ENCODE measurements at places on chromosomes 7 and 10.

DNA sequence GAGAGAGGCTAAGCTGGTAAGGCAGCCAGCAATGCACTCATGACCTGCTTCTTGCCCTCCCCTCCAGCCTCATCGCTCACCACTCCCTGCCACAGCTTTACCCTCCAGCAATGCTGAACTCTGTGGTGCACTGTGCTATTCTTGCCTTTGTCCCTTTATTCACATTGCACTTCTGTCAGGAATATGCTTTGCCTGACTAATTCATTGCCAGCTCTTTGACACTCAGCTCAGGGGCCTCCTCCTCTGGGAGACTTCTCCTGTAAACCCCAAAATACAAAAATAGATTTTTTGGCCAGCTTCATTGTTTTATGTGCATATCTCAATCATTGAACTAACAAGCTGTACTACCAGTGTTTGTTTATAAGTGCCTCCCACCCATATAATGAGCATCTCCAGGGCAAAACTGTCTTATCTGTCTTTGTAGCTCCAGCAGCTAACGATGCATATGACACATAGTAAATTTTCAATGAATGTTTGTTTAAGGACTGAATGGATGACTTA, 8.2 kb downstream of the CNNM1 start:
- DNase-seq = no peak

DNA sequence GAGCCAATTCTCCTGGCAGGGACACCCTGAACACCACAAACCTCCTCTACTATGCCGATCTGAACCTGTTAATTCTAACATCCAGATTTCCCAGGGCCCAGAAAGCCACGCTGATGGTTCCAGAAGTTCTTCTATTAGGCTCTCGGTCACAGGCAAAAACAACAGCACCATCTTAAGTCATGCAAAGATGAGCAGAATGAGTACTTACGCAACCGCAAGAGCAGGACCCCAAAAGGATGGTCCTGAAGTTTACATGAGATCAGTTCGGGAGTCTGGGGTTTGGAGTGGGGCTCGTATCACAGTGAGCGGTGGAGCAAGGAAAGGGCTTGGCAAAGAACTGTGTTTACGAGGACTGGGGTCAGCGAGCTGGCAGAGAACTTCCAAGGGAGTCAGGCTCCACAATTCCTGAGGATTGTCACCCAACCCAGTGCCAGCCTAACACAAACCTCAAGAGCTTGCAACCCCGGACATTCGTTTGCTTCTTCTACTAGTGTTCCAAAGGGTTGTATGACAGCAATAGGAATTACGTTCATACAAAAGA, 532.6 kb downstream of the TNS3 start:
- no peak for DNase-seq

- DNase-seq = no peak
Measured at GRCh38 chr7:138750473-138750872, 47.3 kb upstream of the TMEM213 start.

- no peak for DNase-seq
Measured at GRCh38 chr10:63588436-63589167, 67.4 kb downstream of the REEP3 start.

DNA sequence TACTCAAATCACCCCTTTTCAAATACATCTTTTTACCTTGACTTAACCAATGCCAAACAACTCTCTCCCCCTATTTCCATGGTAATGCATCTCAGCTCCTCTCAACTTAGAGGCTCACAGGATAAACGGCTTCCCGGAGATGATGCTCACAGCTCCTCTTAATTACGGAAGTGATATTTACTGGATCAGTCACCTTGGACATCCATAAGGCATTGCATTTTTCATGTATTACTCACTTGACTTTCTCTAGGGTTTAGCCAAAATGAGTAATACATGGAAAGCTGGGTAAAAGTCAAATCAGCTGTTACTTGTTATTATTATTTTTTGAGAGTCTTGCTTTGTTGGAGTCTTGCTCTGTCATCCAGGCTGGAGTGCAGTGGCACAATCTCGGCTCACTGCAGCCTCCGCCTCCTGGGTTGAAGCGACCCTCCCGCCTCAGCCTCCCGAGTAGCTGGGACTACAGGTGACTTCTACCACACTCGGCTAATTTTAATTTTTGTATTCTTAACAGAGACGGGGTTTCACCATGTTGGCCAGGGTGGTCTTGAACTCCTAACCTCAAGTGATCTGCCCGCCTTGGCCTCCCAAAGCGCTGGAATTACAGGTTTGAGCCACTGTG, 73.3 kb upstream of the RHEB start:
- no peak for DNase-seq

DNA sequence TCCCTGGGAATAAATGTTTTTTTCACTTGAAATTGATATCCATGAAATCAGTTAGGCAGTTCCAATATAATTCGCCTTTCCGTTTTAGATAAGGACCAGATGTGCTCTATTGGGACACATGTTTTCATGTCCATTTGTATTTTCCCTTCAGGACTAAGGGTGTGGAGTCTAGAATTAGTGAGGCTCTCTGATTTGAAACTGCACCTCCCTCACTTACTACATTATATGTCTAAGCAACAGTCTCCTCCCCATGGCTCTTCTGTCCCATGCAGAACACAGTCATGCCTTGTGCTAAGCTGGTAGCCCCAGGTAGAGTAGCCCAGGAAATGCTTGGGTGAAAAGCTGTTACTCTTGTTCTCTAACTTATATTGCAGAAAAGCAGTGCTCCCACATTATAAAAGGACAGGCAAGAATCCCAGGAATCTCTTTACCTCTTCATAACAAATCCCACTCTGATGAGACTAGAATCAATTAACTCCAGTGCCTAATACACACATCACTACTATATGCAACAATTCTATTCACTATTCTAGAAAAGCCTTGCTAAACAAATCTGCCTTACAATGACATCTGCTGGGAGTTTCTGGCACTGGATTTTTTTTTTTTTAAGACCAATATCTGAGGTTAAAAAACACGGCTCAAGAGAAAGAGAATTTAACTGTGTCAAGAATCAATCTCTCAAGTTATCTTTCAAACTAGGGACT, 293.9 kb downstream of the SNX13 start:
- no peak for DNase-seq

DNA sequence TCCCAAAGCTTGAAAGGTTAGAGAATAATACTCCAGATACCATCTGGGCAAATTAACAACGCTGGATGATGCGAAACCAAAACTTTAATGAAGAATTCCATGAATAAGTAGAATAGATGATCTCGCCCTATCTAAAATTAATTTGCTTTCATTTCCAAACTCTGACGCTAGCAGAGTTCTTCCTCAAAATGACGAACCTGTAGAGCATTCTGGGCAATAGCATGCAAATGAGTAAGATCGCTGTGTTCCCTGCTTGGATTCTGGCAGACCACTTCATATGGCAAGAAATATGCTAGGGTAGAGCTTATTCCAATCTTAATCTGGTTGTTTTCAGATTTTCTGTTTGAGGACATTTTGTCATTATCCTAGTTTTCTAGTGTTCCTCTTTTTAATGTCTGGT, 36.1 kb upstream of the SMNDC1 start:
- DNase-seq = no peak

DNA sequence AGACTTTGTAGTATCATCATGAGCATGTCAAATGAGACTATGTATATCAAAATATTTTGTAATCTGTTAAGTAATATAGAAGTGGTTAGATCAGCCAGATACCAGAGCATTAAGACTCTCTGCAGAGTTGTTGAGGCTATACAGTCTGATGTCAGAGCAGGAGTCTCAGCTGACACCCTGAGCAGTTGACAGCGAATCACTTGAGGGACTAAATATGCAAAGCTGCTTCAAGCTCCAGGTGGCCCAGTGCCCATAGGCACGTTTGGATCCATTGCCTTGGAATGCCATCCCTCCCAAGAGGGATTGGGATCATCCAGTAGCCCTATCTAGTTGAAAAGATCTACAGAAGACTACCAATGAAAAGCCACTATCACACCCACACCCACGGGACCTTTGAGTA, 210.2 kb downstream of the TAX1BP1 start:
- DNase-seq = no peak

- DNase-seq = no peak
Measured at GRCh38 chr10:235915-236314, 100.7 kb downstream of the ZMYND11 start.

DNA sequence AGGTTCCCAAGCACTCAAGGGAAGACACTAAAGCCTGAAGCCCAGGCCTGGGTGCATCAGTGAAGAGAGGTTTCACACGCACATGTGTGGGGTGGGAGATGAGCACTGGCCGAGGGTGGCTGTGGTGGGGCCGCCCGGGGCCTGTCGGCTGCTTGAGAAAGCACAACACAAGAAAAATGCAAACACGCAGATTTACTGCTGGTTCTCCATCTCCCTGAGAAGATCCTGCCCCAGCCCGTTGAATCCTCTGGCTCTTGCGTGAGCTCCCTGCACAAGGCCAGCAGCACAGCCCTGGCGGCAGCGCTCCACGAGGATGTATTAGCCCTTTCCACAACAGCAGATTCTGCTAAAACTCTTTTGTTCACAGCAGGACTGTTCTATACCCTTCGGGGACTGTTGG, 6.2 kb downstream of the ZNF511 start:
- no peak for DNase-seq

- no peak for DNase-seq
Measured at GRCh38 chr7:13901577-13901976, 87.9 kb downstream of the ETV1 start.

GRCh38 chr7:142443216-142444010, 185.6 kb upstream of the PRSS58 start:
- no peak for DNase-seq

GRCh38 chr10:132689721-132690360, 96.1 kb downstream of the NKX6-2 start:
- DNase-seq = no peak

- no peak for DNase-seq
Measured at GRCh38 chr7:157465891-157466866, 129.4 kb downstream of the DNAJB6 start.

DNA sequence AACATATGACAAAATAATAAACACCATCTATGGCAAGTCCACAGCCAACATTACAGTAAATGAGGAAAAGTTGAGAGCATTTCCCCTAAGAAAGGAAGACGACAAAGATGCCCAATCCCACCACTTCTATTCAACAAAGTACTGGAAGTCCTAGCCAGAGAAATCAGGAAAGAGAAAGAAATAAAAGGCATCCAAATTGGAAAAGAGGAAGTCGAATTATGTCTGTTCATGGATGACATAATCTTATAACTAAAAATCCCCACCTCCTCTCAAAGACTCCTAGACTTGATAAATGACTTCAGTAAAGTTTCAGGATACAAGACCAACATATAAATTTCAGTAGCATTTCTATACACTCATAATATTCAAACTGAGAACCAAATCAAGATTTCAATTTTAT, 288.5 kb upstream of the POT1 start:
- no peak for DNase-seq

GRCh38 chr7:140059273-140060242, 3.2 kb downstream of the PARP12 start:
- no peak for DNase-seq

DNA sequence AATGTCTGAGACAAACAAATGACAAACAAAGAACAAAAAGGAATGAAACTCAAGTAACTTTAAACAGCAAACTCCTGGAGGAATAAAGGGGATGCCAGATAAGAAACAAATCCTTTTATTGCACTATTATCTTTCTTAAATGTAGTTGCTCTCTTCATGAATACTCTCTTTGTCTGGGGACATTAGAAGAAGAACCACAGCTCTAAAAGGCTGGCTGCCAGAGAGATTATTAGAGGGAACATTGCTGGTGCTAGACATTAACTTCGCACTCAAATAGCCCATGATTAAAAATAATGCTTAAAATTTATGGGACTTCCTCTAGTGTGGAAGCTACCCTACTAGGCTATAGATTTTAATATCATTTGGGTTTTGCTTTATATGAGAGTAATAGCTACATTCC, 1330.4 kb downstream of the XPNPEP1 start:
- no peak for DNase-seq

- no peak for DNase-seq
Measured at GRCh38 chr7:158444501-158445420, 142.9 kb downstream of the PTPRN2 start.

DNA sequence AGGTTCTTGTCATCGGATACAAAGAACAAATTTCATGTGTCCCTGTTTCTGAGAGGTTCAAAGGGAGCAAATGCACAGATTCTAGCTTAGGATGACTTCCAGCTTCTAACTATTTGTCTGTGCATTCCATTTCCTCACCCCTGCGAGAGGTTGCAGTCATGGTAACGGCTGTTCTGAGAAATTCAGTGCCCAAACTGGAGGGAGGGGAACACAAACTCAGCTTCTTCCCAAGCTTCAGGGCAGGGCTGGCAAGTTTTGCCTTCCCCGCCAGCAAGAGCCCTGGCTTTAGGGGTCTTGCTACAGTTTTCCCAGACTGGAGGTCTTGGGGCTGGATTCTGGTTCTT, 11.1 kb downstream of the FAS start:
- DNase-seq = no peak
